ENCODE measurements at places on chromosomes 11 and 22. TPM values are rescaled to one million over a fixed set of nuclear protein-coding genes. Genes with fewer than 3 reads are reported as not detected.
A peak's percentile ranks its signal among the peaks of the same experiment; 100 is the strongest.

The SGSM1 gene
- total RNA-seq, result 1.2 TPM

- no peak overlapping the region for H3K4me3 ChIP-seq
- H3K36me3 ChIP-seq, result no peaks in the 10 kb centered on the region
- no peak for DNase-seq
- peaks cover 3% of the 10 kb centered on the region for H3K4me1 ChIP-seq
- H3K27me3 ChIP-seq, result no peaks in the 10 kb centered on the region
- H3K27ac ChIP-seq, result no peak overlapping the region
Observed at GRCh38 chr11:72771507-72771906, 19.3 kb upstream of the ARAP1 start.

GRCh38 chr11:14358729-14359439 is at the start of gene RRAS2:
RRAS2 (minus strand) TSS chr11:14359183; CDS start chr11:14358870, 313 bp downstream.
- DNase-seq, result peak; percentile 84
- peak within 1 kb of the TSS; percentile 87 for H3K27ac ChIP-seq
- H3K4me3 ChIP-seq, result peak within 1 kb of the TSS; percentile 53
- no peaks in the 10 kb centered on the region for H3K27me3 ChIP-seq

- no peaks in the 10 kb centered on the region for H3K36me3 ChIP-seq
- no peaks in the 10 kb centered on the region for H3K27me3 ChIP-seq
- no peak overlapping the region for H3K4me3 ChIP-seq
Observed at GRCh38 chr11:9095421-9095820, 4.0 kb upstream of the SCUBE2 start.

GRCh38 chr22:27148886-27149470 is 491.6 kb downstream of the MIAT start:
- no peak overlapping the region for H3K27ac ChIP-seq
- H3K4me3 ChIP-seq, result no peak overlapping the region
- no peak for DNase-seq

The PATE2 gene
- not detected for total RNA-seq

The TMEM86A gene
- total RNA-seq, result 16.5 TPM

GRCh38 chr22:37037669-37038068 is 13.9 kb upstream of the KCTD17 start:
- no peaks in the 10 kb centered on the region for H3K27me3 ChIP-seq
- H3K36me3 ChIP-seq, result no peaks in the 10 kb centered on the region
- DNase-seq, result no peak
- no peak overlapping the region for H3K4me3 ChIP-seq

GRCh38 chr11:126739499-126740145 is 260.9 kb downstream of the KIRREL3 start:
- no peaks in the 10 kb centered on the region for H3K27me3 ChIP-seq
- no peaks in the 10 kb centered on the region for H3K4me1 ChIP-seq
- H3K4me3 ChIP-seq, result no peak overlapping the region
- no peak for DNase-seq

The LDHA gene
- total RNA-seq, result 183 TPM

The KCTD17 gene
- 28.7 TPM for total RNA-seq

DNA sequence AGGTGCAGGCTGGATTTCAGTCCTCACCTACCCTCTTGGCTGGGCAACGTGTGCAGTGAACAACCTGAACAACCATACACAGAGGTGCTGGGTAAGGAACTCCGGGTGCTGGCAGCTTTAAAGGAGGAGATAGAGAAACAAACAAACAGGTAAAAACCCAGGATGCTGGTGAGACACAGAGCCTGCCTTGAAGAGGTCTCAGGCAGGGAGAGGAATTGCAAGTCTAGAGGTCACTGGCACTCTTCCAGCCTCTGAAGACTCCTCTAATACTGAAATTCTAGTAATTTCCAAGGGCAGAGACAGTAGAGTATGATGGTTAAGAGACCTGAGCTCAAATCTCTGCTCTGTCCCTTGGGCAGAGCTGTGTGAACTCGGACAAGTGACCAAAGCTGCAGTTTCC is 192.5 kb downstream of the CEP164 start:
- no peaks in the 10 kb centered on the region for H3K36me3 ChIP-seq
- no peaks in the 10 kb centered on the region for H3K27me3 ChIP-seq
- no peak overlapping the region for H3K4me3 ChIP-seq
- no peaks in the 10 kb centered on the region for H3K4me1 ChIP-seq
- H3K27ac ChIP-seq, result no peak overlapping the region
- no peak for DNase-seq

DNA sequence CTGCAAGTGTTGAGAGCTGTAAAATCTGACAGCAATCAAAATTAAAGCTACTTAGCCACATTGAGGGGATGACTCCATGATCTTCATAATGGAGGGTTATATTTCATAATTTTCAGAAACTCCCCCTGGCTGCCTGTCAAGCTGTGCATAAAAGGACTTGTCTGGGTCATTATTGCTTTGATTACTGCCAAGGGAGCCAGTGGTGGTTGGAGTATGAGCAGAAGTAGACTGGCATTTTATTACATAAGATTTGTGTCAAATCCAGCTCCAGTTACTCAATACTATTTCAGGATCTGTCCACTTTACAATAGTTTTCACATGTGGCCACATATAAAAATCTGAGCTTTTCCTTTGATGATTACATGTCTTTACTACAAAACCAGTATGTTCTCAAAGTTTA is 108.9 kb upstream of the SLC5A12 start:
- DNase-seq, result no peak
- H3K4me3 ChIP-seq, result no peak overlapping the region
- H3K27ac ChIP-seq, result no peak overlapping the region
- H3K36me3 ChIP-seq, result no peaks in the 10 kb centered on the region

- H3K36me3 ChIP-seq, result no peaks in the 10 kb centered on the region
- H3K4me3 ChIP-seq, result no peak overlapping the region
- H3K27ac ChIP-seq, result no peak overlapping the region
- DNase-seq, result no peak
- H3K4me1 ChIP-seq, result no peaks in the 10 kb centered on the region
- no peaks in the 10 kb centered on the region for H3K27me3 ChIP-seq
Observed at GRCh38 chr11:99601179-99601578, 580.4 kb downstream of the CNTN5 start.

GRCh38 chr11:132158091-132158490 is 787.7 kb downstream of the NTM start:
- H3K27me3 ChIP-seq, result no peaks in the 10 kb centered on the region
- no peak overlapping the region for H3K4me3 ChIP-seq
- H3K36me3 ChIP-seq, result no peaks in the 10 kb centered on the region
- no peak overlapping the region for H3K27ac ChIP-seq
- DNase-seq, result no peak

- peak overlapping the region; percentile 57 for H3K4me3 ChIP-seq
- H3K27ac ChIP-seq, result peak overlapping the region; percentile 27
- H3K36me3 ChIP-seq, result no peaks in the 10 kb centered on the region
- H3K4me1 ChIP-seq, result peaks cover 5% of the 10 kb centered on the region
- DNase-seq, result no peak
Observed at GRCh38 chr11:8080069-8080670, 841 bp upstream of the TUB start.

The OR51B2 gene
- not detected for total RNA-seq

The MRGPRE gene
- total RNA-seq, result not detected

- H3K4me1 ChIP-seq, result no peaks in the 10 kb centered on the region
- no peak for DNase-seq
- no peaks in the 10 kb centered on the region for H3K27me3 ChIP-seq
- no peak overlapping the region for H3K4me3 ChIP-seq
Observed at GRCh38 chr22:35582218-35582860, 34.8 kb downstream of the MB start.

The DESI1 gene
- 30.5 TPM for total RNA-seq

DNA sequence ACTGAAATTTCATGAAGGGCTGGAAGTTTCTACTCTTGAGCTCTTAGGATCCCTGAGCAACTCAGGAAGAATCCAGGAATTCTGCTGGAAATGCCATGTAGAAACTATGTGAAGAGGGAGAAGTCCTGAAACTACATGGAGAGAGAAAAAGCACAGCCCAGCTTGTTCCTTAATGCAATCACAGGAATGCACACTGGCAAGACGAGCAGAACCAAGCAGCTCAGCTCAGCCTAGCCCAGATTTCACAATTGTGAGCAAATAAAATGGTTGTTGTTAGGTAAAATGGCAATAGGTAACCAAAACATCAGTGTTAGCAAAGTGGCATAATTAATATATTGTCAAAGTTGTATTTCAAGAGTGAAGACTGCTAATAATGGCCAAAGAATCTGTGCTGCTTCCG is 28.1 kb downstream of the ZNF214 start:
- H3K4me1 ChIP-seq, result no peaks in the 10 kb centered on the region
- H3K27me3 ChIP-seq, result no peaks in the 10 kb centered on the region
- no peaks in the 10 kb centered on the region for H3K36me3 ChIP-seq

DNA sequence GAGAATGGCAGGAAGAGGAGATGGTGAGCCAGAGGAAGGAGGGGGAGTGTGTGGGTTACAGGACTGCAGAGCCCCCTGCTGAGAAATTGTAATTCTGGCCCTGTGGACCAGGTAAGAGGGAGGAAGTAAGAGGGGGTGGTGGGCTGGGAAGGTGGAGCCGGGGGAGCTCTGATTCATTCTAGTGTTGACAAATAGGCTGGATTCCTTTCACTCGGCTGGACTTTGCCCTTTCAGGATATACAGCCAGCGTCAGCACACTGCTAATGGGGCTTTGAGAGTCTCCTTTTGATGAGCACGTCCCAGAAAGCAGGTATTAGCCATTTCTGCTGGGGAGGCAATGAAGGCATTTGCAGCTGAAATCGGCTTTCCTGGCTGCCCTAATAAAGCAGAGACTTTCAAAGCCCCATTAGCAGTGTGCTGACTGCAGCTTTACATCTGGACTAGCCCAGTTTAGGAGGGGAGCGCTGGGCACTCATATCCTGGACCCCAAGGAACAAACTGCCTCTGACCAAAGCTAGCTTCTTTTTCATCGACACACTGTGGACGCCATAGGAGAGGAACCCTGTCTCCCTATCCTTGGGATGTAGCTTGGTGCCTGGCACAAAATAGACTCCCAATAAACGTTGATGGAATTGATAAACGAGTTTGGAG is 44.8 kb upstream of the CADM1 start:
- no peak for DNase-seq
- no peak overlapping the region for H3K27ac ChIP-seq
- no peaks in the 10 kb centered on the region for H3K4me1 ChIP-seq
- no peaks in the 10 kb centered on the region for H3K36me3 ChIP-seq
- H3K27me3 ChIP-seq, result no peaks in the 10 kb centered on the region

- peaks cover 20% of the 10 kb centered on the region for H3K4me1 ChIP-seq
- no peak overlapping the region for H3K27ac ChIP-seq
- no peak overlapping the region for H3K4me3 ChIP-seq
- H3K36me3 ChIP-seq, result no peaks in the 10 kb centered on the region
- no peaks in the 10 kb centered on the region for H3K27me3 ChIP-seq
Observed at GRCh38 chr22:21759093-21759492, 23.5 kb upstream of the YPEL1 start.

GRCh38 chr11:15280393-15280792 is 165.7 kb downstream of the INSC start:
- H3K27me3 ChIP-seq, result no peaks in the 10 kb centered on the region
- no peaks in the 10 kb centered on the region for H3K4me1 ChIP-seq
- H3K4me3 ChIP-seq, result no peak overlapping the region
- no peaks in the 10 kb centered on the region for H3K36me3 ChIP-seq

DNA sequence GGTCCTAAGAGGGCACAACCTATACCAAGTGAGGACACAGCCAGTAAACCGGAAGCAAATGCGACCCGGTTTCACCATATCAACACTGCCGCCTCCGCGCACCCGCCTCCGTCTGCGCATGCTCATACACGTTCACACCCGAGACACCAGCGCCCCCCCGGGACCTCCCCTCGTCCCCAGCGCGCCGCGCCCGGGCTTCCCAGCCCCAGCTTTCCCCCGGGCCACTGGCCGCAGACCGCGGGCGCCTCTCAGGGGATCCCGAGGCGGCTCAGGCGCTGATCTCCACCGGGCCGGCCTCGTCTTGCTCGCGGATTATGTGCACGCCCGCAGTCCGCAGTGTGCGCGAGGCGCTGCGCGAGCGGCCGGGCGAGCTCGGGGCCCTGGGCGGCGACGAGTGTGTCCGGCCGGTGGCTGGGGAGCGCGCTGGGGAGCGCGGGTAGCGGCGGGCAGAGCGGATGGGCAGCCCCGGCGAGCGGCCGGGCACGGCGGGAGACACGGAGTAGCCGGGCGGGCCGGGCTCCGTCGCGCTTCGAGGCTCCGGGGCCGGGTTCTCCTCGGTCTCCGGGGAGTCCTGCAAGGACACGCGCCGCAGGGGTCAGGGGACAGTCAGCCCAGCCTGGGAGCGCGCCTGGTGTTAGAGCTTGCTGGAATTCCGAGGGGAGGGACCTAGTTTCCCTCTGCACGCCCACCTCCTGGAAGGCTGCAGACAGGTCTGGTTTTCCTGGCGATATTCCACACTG is 2.0 kb downstream of the HEPN1 start:
- no peak overlapping the region for H3K27ac ChIP-seq
- DNase-seq, result peak; percentile 87
- H3K27me3 ChIP-seq, result no peaks in the 10 kb centered on the region
- H3K36me3 ChIP-seq, result no peaks in the 10 kb centered on the region

The OR5D16 gene
- not detected for total RNA-seq

DNA sequence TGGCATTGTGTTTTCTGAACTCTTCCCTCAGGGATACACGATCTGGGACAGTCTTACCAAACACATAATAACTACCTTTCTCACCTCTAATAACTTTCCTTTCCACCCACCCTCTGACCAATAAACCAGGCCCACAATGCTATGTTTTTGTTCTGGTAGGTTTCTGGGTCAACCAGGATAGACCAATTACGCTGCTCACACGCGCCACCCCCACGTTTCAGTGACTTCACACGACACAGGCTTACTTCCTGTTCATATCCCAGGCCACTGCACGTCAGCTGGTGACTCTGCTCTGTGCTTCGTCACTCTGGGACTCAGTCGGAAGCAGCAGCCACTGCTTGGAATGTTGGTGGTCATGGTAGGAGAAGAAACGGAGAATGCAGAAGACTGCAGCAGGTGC is 2.5 kb downstream of the KRTAP5-4 start:
- H3K4me3 ChIP-seq, result no peak overlapping the region
- H3K27me3 ChIP-seq, result no peaks in the 10 kb centered on the region
- no peaks in the 10 kb centered on the region for H3K4me1 ChIP-seq
- no peak for DNase-seq

DNA sequence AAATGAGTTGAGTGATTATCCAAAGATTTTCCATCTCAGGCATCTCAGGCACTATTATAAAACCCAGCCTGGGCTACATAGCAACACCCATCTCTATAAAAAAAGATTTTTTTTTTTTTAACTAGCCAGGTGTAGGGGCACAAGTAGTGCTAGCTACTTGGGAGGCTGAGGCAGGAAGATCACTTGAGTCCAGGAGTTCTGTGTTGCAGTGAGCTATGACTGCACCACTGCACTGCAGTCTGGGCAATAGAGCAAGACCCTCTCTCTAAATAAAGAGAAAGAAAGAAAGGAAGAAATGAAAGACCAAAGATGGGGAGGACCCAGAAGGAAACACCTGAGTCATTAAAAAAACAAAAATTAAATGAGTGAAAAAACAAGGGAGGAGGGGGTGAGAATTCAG is 14.1 kb downstream of the RSF1 start:
- DNase-seq, result no peak
- H3K4me3 ChIP-seq, result no peak overlapping the region
- no peak overlapping the region for H3K27ac ChIP-seq
- H3K36me3 ChIP-seq, result no peaks in the 10 kb centered on the region
- no peaks in the 10 kb centered on the region for H3K27me3 ChIP-seq

DNA sequence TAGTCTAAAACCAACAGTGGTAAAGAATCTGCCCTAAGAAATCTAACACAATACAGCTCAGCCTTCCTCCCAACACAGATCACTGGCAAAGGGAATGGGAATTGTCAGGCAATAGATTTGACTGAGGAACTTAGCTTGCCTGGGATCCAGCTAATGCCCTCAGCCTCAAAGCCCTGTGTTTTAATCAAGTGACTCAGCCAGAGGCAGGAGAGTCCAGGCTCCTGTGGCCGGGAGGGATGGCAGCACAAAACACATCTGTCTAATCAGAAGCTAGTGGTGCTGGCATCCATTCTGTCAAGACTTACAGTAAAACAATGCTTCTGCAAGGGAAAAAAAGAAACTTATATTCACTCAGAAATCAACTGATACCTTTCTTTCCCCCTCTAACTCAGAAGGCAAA is 5.6 kb downstream of the SYTL2 start:
- H3K36me3 ChIP-seq, result no peaks in the 10 kb centered on the region
- H3K4me1 ChIP-seq, result peaks cover 1% of the 10 kb centered on the region
- no peak for DNase-seq
- H3K27ac ChIP-seq, result no peak overlapping the region

Data from ovary (tissue), 10 donors.